ENCODE measurements at places on chromosomes 1 and 21.

GRCh38 chr1:209590405-209590804 is 6.9 kb downstream of the CAMK1G start:
- no peak for DNase-seq

GRCh38 chr1:146049436-146049835 is 27.9 kb upstream of the HJV start:
- no peak for DNase-seq

DNA sequence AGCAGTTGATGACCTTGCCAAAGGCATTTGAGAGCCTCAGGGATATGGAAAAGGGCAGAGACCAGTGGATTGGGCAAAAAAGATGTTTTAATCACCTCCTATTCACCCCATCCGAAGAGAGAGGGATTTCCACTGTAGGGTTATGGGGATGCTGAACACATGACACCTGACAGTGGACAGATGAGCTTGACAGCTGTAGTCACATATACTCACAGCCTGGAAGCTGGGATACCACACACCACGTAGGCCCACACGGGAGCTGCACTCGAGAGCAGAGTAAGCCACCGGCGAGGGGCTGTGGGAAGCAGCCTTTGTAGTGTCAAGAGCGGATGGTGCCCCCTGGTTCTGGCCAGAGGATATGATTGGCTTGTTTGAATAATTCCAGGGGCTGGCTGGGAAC is 20.0 kb downstream of the ZBTB40 start:
- DNase-seq = no peak

- no peak for DNase-seq
Measured at GRCh38 chr1:25782608-25783201, 17.3 kb upstream of the SELENON start.
